Testis (tissue), 5 donors: ENCODE measurements at places on chromosomes 16 and 17. TPM values are rescaled to one million over a fixed set of nuclear protein-coding genes. Genes with fewer than 3 reads are reported as not detected.

Gene TLCD2
- 1.2 TPM for total RNA-seq

Gene TMEM208
- total RNA-seq, result 66.8 TPM

Gene FBXO39
- 46.9 TPM for total RNA-seq

Gene C17orf100
- 6.9 TPM for total RNA-seq

Gene PRMT7
- 111 TPM for total RNA-seq

Gene PRR35
- total RNA-seq, result 7.2 TPM

Gene CA7
- total RNA-seq, result 1.9 TPM

Gene ASIC2
- total RNA-seq, result 1.0 TPM

Gene TBC1D28
- total RNA-seq, result 29.3 TPM

Gene SLC9A5
- total RNA-seq, result 6.8 TPM

Gene SCIMP
- 0.50 TPM for total RNA-seq

Gene QPRT
- total RNA-seq, result 7.6 TPM
